ENCODE measurements at places on chromosomes 13 and 19.

DNA sequence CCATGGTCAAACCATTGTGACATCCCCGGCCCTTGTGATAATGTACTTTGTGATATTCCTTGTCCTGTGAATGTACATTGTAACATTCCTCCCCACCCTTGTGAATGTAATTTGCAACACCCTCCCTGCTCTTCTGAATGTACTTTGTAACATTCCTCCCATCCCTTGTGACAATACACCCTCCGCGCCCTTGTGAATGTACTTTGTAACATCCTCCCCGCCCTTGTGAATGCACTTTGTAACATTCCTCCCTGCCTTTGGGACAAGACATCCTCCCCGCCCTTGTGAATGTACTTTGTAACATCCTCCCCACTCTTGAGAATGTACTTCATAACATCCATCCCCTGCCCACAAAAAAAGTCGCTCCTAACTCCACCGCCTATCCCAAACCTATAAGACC is 17.1 kb downstream of the ZNF846 start:
- no peak for DNase-seq

- no peak for DNase-seq
Observed at GRCh38 chr19:49514151-49514550, 1.7 kb downstream of the FCGRT start.

- DNase-seq: no peak
Observed at GRCh38 chr13:75795274-75795673, 159.1 kb downstream of the LMO7 start.

- no peak for DNase-seq
Observed at GRCh38 chr19:53982001-53982451, 9.4 kb upstream of the CACNG6 start.

- no peak for DNase-seq
Observed at GRCh38 chr19:10374931-10375330, 5.4 kb downstream of the TYK2 start.

DNA sequence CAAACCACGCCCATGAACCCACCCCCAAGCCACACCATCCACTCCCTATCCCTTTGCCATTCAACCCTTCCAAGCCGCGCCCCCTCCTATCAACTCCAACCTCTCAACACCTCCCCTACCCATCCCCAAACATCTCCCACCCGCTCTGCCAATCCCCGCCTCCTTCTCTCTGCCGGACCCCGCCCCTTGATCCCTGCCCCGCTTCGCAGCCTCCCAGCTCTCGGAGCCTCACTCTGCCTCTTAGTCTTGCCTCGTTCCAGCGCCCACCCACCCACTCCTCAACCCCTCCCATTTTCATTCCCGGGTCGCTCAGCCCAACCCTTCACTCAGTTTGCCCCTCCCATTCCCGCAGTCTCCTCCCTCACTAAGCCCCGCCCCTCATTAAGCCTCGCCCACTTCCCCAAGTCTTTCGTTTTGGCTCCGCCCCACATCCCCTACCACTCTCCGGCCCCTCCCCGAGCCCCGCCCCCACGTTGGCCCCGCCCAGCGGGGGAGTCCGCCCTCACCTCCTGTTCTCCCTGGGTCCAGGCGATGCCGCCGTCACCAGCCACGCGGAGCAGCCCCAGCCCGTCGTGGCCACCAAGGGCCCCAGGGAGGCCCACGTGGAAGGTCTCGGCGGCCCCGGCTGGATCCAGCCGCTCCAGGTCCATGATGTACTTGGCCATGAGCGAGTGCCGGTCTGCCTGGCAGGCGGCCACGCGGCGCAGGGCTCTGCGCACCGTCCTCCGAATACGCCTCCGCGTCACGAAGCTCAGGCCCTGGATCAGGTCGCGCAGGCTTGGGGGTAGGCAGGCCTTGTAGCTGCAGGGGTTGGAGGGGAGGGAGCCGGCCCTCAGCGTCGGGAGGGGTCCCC is 5.7 kb downstream of the JAK3 start:
- no peak for DNase-seq

Data from mesenteric fat pad (tissue), 1 donor.